Bronchial smooth muscle cell (primary cell): ENCODE measurements at places on chromosomes 12 and 14. TPM values are rescaled to one million over a fixed set of nuclear protein-coding genes. Genes with fewer than 3 reads are reported as not detected.

The LYZ gene
- not detected in 2 replicates for total RNA-seq

The STAC3 gene
- total RNA-seq: 0.63 and 0.69 TPM in 2 replicates

The KCNMB4 gene
- 0.16 and 0.43 TPM in 2 replicates for total RNA-seq

The SSTR1 gene
- total RNA-seq: 0.16 and 0.26 TPM in 2 replicates

The RNASE9 gene
- not detected in 2 replicates for total RNA-seq

The INHBC gene
- total RNA-seq: not detected in 2 replicates

The ZNF891 gene
- total RNA-seq: 0.79 and 0.94 TPM in 2 replicates

The OVCH1 gene
- under 0.01 TPM in 2 replicates for total RNA-seq

The RNF212B gene
- total RNA-seq: not detected in 2 replicates

The SERPINA10 gene
- not detected in 2 replicates for total RNA-seq

The ANKRD33 gene
- total RNA-seq: 0.09 and 0.16 TPM in 2 replicates

The GALNT8 gene
- 0.17 TPM in 1 of 2 replicates, not detected in the other for total RNA-seq

The BTG1 gene
- total RNA-seq: 12.3 and 28.8 TPM in 2 replicates

The KRT2 gene
- not detected in 2 replicates for total RNA-seq

The ADAM21 gene
- total RNA-seq: 0.32 and 0.77 TPM in 2 replicates

The ZFHX2 gene
- total RNA-seq: 0.09 and 0.32 TPM in 2 replicates

The LRP1 gene
- total RNA-seq: 384 and 619 TPM in 2 replicates

The TMEM63C gene
- 0.32 TPM in 1 of 2 replicates, not detected in the other for total RNA-seq

The KRT79 gene
- not detected in 2 replicates for total RNA-seq

The BDKRB1 gene
- total RNA-seq: 13.1 and 13.4 TPM in 2 replicates

The GYS2 gene
- not detected in 2 replicates for total RNA-seq

The ADCK1 gene
- total RNA-seq: 3.8 and 4.5 TPM in 2 replicates

The CAPZA3 gene
- not detected in 2 replicates for total RNA-seq

The CLEC4C gene
- total RNA-seq: not detected in 2 replicates

The PRB2 gene
- total RNA-seq: not detected in 2 replicates

The SMOC1 gene
- total RNA-seq: 0.34 and 2.0 TPM in 2 replicates

The RFX4 gene
- total RNA-seq: not detected in 2 replicates
